Natural killer cell treated with Interleukin-12 subunit alpha and Interleukin-12 subunit beta and Interleukin-15 and Interleukin-18, amount 100 ng/mL, for 72 hours (primary cell): ENCODE measurements at places on chromosomes 16 and 17. TPM values are rescaled to one million over a fixed set of nuclear protein-coding genes. Genes with fewer than 3 reads are reported as not detected.

GRCh38 chr17:34371405-34372100 lies 8.5 kb upstream of the CCL1 start:
- no peaks in the 10 kb centered on the region for H3K27me3 ChIP-seq
- no peak overlapping the region for H3K4me3 ChIP-seq
- H3K36me3 ChIP-seq = no peaks in the 10 kb centered on the region
- H3K4me1 ChIP-seq = peaks cover 6% of the 10 kb centered on the region
- H3K27ac ChIP-seq = no peak overlapping the region

TBX4 gene
- not detected for total RNA-seq

GRCh38 chr17:72702998-72703397 lies 389.5 kb downstream of the SLC39A11 start:
- H3K4me1 ChIP-seq = peaks cover 6% of the 10 kb centered on the region
- DNase-seq = no peak

DNA sequence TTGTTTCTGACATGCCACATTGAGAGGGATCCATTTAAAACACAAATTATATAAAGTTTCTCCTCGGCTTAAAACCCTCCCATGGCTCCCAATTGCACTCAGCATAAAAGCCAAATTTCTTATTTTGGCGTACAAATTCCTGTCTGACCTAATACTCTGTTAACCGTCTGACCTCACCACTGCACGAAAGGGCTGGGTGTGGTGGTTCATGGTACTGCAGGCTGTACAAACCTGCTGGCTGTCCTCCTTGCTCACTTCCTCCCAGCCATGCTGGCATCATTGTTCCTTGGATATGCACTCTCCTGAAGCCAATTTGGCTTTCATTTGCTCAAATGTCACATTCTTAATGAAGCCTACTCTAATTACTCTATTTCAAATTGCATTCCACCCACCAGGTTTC lies 301.6 kb upstream of the C16orf82 start:
- peaks cover 32% of the 10 kb centered on the region for H3K27me3 ChIP-seq
- H3K4me3 ChIP-seq = no peak overlapping the region
- DNase-seq = no peak

DNA sequence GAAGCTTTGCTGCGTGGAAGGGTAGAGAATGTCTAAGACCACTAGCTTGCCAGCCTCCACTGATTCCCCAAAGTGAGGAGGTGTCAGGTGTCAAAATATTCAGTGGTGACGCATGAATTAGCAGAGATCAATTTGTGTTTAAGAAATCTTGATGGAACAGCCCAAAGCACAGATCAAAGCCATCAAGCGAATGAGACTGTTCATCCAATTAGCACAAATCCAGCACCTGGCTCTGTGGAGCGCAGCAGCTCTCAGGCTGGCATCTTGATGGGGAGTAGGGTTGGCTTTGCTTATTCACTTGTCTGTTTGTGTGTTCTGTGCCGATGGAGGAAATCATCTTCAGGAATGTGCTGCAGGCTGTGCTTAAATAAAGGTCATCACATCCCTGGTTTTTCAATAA lies 456.8 kb upstream of the CCL2 start:
- H3K27me3 ChIP-seq = peaks cover 44% of the 10 kb centered on the region
- no peaks in the 10 kb centered on the region for H3K4me1 ChIP-seq
- no peak for DNase-seq
- H3K4me3 ChIP-seq = no peak overlapping the region
- H3K36me3 ChIP-seq = no peaks in the 10 kb centered on the region

TEX14 gene
- 0.12 TPM for total RNA-seq

GRCh38 chr17:82750241-82750908 lies 1.5 kb upstream of the TBCD start:
- H3K27me3 ChIP-seq = no peaks in the 10 kb centered on the region
- peaks cover 14% of the 10 kb centered on the region for H3K4me1 ChIP-seq
- peak overlapping the region; percentile 44 for H3K4me3 ChIP-seq
- no peaks in the 10 kb centered on the region for H3K36me3 ChIP-seq
- H3K27ac ChIP-seq = no peak overlapping the region
- DNase-seq = no peak

GRCh38 chr17:41659427-41660212 lies 29.1 kb upstream of the EIF1 start:
- no peak overlapping the region for H3K4me3 ChIP-seq
- DNase-seq = no peak
- no peaks in the 10 kb centered on the region for H3K4me1 ChIP-seq
- no peaks in the 10 kb centered on the region for H3K27me3 ChIP-seq
- no peak overlapping the region for H3K27ac ChIP-seq
- H3K36me3 ChIP-seq = no peaks in the 10 kb centered on the region
